GM19239 (cell line): ENCODE measurements at places on chromosomes 6 and 20.
A peak's percentile ranks its signal among the peaks of the same experiment; 100 is the strongest.

DNA sequence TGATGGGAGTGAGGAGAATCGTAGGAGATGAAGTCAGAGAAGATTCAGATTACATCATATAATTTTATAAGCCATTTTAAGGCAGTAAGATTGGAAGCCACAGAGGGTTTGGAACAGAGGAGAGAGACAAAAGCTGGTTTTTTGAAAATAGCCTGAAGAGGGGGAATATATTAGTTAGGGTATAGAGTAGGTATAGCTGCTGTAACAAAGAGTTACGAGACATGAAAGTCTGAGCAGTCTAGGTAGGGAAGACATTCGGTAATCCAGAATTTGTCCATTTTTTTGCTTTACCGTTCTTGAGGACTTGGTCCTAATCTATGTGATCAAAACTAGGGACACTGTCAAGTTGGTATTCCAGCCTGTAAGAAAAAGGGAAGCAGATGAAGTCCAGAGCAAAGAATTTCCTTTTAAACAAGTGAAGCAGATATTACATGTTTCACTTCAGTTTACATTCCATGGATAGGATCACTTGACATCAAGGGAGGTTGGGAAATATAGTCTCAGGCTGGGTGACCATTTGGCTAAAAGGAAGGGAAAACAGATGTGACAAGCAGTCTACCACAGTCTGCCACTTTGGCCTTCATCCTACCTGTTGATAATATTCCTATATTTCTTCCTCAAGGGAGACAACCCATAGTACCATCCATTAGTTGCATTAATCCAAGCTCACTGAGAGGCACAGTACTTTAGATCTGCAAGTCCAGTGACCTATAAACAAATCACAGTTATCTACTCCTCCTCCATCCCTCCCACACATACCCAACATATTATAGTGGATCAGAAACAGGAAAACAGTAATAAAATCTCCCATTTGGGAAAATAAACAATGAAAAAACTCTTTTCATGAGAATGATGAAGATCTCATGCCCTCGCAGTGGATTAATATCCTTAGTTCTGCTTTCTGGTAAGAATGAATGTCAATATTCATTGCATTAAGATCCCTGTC lies 10.2 kb downstream of the FAM135A start:
- no peak for DNase-seq

DNA sequence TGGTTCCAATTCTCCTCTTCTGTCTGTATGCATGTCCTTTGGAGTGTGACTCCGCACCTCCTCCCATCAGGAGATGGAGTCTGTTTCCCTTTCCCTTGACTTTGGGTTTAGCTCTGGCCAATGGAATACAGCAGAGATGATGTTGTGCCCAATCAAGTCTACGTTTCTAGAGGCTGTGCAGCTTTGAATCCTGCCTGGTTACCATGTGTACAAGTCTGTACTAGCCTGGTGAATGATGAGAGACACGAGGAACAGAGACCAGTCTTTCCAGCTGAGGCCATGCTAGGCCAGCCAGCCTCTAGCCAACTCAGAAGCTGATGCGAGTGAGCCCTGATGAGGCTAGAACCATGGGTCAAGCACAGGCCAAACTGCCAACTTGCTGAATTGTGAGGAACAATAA lies 83.2 kb downstream of the LAMP5 start:
- DNase-seq = no peak

DNA sequence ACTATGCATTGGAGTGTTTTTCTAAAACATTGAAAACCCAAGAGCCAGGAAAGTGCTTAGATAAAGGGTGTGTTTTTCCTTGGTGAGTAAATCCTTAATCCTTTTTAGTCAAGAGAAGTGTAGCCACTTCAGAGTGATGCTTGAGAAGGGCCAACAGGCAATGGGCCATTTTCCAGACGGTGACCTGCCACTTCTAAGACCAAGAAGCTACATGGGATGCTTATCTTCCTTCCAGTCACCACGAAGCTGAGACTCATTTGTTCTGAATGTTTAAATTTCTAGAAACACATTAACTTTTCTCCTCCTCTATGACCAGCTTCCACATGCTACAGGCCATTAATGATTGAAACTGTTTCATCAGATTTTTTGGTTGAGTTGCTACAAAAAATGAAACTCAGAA lies 34.4 kb upstream of the NHSL1 start:
- no peak for DNase-seq

- no peak for DNase-seq
These were observed 18.0 kb upstream of the SIRPB2 start for GRCh38 chr20:1509237-1509636.

GRCh38 chr6:77231438-77232305 lies 231.6 kb downstream of the HTR1B start:
- no peak for DNase-seq

DNA sequence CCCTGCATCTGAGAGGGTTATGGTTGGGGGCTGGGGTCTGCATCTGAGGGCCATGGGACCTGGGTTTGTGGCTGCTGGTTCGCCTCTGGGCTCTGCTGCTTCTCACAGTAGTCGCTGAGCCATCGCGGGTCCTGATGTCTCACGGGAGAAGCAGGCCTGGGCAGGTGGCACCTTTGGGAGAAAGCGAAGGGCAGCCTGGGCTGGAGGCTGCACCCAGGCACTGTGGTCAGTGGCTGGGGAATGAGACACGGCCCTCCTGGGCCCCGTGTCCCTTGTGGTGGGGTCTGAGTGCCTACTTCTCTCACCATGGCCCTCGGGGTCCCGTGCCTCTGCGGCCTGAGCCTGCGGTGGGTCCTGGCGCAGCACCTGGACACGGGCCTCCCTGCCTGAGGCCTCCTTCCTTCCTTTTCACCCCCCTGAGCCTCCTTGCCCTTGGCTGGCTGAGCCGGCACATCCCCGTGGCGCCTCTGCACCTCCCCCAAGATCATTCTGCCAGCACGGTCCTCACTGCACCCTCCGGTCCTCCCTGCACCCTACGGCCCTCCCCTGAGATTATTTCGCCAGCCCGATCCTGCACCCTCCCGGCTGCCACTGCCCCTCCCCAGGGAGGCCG lies 206.0 kb downstream of the ERMARD start:
- no peak for DNase-seq

GRCh38 chr6:48881551-48881950 lies 581.5 kb downstream of the MMUT start:
- DNase-seq = no peak

- DNase-seq = no peak
These were observed 2.1 kb upstream of the TRERF1 start for GRCh38 chr6:42453654-42454427.

DNA sequence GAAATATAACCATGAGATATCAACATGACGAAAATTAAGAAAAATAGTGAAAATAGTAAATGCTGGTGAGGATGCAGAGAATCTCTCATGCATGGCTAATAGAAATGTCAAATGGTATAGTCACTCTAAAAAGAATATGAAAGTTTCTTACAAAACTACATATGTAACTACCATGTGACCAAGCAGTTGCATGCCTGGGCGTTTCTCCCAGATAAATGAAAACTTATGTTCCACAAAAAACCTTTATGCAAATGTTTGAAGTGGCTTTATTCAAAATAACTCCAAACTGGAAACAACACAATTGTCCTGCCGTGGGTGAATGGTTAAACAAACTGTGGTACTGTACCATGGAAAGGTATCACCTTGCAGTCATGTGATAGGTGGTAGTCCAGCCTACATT lies 112.4 kb downstream of the HDGFL1 start:
- no peak for DNase-seq

DNA sequence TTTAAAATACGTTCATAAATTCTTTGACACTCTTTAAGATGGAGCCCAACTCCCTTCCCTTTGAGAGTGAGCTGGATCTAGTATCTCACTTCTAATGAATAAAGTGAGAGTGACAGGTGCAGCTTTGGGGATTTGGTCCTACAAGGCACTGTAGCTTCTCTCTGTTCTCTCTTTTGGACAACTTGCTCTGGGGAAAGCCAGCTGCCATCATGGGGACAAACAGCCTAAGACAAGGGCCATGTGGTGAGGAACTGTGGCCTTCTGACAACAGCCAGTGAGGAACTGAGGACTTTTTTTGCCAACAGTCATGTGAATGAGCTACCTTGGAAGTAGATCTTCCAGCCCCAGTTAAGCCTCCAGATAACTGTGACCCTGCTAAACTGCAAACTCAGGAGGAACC lies 272.8 kb upstream of the AGPAT4 start:
- DNase-seq = no peak

DNA sequence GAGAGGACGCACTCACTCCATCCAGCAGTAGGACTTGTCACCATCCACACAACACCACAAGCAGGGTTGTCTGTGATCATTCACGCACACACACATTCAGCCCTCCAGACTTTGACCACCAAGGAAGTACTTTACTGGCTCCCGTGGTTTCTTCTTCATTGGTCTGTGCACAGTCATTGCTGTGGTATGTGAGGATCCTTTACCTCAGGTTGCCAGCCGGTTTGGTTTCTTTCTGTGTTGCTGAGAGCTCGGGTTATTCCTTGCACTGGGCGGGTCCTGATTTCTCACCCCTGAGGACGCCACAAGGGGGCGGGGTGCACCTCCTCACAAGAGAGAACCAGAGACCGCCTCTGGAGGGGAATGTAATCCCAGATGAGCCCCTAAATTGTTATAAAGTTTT lies 11.2 kb downstream of the SLC35A1 start:
- no peak for DNase-seq

GRCh38 chr20:50308513-50309279 lies 118.1 kb downstream of the CEBPB start:
- no peak for DNase-seq

GRCh38 chr20:4171538-4172116 lies 156.3 kb upstream of the RNF24 start:
- no peak for DNase-seq

DNA sequence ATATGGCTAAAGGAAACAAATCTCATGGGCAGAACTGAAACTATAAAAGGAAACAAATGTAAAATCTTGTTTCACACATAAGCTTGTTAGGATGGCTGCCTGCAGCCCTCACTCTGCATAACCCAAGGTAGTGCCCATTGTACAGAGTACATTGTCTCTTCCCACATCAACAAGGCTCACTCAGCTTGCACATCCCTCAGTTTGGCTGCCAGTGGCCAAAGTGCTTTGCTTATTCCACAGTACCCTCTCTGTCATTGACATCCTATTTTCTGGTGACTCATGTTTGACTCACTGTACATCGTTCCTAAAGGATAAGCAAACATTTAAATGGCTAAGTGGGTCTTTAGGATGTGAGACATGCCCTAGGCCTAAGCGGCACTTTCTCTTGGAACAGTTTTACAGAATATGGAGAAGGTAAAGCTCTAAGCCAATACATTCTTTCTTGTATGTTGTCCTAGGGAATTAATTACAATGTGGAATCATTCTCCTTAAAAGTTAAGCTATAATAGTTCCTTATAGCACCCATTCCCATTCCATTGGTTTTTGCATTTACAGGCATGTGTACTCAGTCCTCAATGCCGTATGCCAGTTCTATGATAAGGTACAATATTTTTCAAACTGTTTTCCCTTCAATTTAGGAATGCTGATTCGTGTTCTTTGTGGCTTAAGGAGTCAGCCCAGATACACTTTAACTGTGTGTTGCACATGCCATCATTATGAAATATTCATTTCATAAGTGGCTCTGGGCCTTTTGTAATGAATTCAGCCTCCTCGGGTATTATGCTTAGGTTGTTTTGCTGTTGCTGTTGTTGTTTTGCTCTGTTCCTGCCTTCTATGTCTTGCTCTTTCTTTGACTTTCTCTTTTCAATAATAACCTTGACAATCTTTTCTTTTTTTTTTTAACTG lies 5.5 kb downstream of the ANKEF1 start:
- DNase-seq = no peak

DNA sequence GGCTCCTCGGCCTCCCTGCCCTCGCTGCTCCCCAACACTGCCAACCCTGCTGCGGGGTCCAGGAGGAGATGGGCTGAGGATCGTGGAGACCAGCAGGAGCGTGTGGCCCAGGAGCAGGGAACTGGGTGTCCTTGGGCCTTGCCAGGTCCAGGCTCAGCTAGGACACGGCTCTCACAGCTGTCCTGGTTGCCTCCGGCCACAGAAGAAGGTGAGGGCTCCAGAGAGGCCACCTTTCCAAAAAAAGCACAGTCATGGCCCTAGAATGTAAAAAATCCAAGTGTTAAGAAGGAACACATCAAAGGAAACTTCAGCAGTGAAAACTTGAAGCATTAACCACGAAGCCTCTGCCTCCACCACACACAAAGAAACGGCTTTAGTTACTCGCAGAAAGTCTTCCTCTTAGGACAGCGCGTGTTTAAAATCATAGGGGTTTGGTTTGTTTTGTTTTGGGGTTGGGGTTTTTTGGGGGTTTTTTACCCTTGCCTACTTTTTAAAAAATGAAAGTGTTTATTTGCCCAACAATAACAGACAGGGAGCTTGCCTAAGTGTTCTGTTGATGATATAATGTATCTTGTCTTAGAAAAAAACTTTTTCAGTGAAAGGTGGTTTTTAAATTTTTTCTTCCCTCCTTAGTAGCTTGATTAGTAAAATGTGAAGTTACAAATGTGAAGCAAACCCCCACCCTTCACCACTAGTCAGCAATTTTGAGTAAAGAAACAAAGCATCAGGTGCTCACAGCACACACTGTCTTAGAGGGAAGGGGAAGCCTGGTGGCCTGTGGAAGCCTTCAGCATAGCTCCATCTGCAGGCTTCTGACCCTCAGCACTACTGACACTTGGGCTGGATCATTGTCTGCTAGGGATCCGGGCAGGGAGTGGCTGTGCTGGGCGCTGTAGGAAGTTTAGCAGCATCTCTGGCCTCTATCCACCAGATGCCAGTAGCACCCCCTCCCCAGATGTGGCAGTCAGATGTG lies 60.0 kb downstream of the PTPN1 start:
- DNase-seq = no peak

- DNase-seq = peak; percentile 40
These were observed 18.9 kb upstream of the DSN1 start for GRCh38 chr20:36792422-36792821.

DNA sequence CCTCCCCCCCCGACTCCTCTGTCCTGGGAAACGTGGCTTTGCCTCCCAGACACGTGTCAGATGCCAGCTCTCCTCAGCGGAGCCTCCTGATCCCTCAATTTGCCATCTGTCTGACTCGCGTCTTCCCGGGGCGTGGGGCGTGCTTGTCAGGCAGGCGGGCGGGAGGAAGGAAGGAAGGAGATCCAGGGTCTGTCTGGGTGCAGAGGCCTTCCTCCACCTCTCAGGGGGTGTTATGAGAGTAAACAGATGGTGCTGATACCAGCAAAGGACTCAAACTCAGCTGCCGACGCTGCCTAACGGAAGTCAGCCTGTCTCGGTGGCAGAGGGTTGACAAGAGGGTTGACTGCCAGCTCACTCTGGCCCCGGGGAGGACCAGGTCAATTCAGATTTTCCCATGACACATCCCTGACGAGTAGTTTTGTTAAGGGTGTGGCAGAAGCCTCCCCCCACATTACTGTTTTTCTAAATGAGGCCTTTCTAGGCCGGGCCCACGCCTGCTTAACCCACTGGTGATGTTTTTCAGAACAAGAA lies 17.0 kb downstream of the UQCC2 start:
- no peak for DNase-seq

- DNase-seq = no peak
These were observed 7.6 kb downstream of the NOTCH4 start for GRCh38 chr6:32216285-32216684.

- no peak for DNase-seq
These were observed 31.5 kb downstream of the THBS2 start for GRCh38 chr6:169222126-169222525.

- no peak for DNase-seq
These were observed 25.5 kb downstream of the TTBK1 start for GRCh38 chr6:43268782-43269272.

- no peak for DNase-seq
These were observed 64.8 kb downstream of the GRIK2 start for GRCh38 chr6:101458336-101458735.

- no peak for DNase-seq
These were observed 30.2 kb downstream of the CHD6 start for GRCh38 chr20:41587956-41588355.
